ENCODE measurements at places on chromosomes 11 and 22.

DNA sequence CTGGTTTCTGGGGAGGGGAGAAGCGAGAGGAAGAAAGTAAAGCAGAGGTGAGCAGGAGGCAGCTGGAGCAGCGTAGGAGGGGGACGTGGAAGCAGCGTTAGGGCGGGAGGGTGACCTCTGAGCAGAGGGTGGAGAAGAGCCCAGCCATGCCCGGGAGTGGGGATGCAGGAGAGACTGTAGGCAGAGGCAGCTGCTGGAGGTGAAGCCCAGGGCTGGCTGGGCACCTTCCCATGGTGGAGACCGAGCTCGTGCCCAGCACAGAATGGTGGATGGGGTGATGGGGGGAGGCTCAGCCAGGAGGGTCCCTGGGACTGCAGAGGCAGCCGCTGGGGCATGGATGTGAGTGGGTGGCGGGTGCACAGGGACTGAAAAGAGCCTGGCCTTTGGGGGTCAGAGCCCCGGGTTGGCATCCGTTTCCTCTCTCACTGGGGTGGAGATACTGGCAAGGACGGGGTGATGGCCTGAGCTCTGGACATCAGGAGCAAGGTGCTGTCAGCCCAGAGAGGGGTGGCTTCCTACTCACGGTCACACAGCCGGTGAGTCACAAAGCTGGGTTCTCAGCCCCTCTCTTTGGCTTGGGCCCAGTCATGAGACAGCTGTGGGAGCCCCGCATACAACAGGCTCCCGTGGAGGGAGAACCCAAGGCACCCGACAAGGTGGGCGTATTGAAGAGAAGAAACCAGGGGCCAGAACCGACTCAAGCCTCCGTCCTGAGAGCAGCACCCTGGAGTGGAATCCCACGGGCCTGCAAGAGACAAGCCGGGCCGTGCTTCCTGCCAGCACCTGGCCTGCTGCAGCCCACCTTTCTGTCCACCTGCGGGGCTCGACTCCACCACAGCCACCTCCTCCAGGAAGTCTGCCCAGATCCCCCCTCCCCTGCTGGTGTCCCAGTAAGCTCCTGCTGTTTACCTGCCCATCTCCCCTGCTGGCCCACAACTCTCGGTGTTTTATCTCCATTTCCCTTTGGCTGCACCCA is 45.8 kb upstream of the FGF3 start:
- DNase-seq = no peak

DNA sequence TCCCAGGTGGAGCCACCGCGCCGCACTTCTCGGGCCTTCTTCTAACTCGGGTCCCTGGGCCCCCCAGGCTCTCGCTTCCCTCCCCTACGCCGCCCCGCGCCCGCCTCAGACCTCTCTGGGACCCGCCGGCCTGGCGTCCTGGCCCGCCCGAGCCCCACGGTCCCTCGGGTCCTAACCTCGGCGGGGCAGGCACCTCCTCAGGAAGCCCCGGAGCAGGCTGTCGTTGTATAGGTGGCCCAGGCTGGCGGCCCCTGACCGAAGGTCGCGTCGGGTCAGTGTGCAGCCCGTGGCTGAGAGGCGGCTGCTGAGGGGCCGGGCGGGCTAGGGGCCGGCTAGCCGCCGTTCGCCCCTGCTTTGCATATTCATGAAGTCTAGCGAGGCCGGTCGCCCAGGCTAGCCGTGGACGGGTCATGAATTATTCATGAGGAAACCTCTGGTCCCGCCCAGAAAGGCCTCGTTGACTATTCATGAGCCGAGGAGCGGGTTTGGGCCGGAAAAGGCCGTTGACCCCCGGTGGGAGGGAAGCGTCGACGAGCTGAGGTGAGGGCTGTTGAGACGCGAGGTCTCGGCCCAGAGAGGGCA is at the start of gene HORMAD2:
TSS of gene HORMAD2 (plus strand) at position 513 of the 582 bp plus-strand sequence. CDS start 13,489 bp downstream, outside the sequence.
- DNase-seq = no peak

DNA sequence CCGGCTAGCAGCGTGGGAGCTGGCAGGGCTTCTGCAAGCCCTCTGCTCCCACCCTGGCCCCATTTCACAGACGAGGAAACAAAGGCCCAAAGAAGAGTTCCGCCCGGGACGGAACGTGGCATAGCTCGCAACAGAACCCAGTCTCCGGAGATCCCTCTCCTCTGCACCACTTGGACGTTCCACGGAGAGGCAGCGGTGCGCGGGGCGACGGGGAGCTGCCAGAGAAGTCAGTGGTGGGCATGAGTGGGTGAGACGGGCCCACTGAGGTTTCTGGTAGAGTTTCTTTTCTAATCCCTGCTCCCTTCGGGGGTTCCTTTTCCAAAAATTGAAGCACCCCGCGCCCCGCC is 554 bp upstream of the NECTIN1 start:
- no peak for DNase-seq

DNA sequence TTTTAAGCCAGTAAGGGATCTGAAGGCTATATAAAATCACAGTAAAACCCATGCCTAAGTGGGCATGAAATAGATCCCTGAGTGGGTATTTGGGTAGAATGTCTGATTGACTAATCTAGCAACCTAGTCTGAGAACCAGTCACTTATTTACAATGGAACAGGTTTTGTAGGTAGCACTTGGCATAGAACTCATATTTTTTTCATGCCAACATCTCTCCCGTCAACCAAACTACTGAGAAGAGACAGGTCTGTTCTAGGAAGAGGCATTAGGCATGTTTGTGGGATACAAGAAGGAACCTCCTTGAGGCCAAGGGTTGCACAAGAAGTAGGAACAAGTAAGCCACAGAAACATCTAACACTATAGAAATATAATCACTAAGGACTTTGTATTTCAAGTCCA is 840.4 kb upstream of the TENM4 start:
- no peak for DNase-seq

DNA sequence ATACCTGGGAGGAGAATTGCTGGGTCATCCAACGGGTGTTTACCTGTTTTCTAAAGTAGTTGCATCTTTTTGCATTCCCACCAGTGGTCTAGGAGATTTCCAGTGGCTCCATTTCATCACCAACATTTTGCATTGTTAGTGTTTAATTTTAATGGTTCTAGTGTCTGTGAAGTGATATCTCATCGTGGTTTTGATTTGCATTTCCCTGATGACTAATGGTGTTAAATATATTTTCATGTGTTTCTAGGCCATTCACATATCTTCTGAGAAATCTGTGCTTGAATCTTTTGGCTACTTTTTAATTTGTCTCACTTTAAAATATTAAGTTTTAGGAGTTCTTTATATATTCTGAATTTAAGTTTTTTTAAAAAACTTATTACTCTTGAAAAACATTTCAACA is 439.6 kb downstream of the TMEM135 start:
- no peak for DNase-seq

DNA sequence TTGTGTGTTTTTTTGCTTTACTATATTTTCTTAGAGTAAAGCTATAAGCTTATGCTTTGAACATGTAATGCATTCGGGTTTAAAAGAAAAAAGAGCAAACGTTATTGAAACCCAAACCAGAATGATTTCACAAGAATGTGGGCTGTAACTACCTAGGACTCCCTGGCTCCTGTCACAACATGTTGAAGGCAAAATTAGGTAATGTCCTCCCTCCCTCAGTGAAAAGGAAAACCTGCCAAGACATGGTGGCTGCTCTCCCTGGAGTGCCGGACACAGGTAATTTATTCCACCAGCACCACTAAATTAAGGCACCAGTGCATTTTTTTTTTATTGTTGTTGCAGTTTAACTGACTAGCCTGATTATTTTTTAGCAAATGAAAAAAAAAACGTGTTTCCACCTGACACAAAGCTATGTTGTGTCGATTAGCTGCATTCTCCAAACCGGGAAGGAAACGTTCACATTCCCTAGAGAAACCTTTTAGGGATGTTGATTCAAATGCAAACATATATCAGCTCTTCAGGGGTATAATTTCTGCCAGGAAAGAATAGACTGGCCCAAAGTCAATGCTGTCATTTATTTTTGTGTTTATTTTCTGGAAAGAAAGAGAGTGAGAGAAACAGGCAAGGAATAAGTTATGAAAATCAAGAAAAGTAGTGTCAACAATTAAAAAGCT is 134.6 kb downstream of the CCDC34 start:
- no peak for DNase-seq

DNA sequence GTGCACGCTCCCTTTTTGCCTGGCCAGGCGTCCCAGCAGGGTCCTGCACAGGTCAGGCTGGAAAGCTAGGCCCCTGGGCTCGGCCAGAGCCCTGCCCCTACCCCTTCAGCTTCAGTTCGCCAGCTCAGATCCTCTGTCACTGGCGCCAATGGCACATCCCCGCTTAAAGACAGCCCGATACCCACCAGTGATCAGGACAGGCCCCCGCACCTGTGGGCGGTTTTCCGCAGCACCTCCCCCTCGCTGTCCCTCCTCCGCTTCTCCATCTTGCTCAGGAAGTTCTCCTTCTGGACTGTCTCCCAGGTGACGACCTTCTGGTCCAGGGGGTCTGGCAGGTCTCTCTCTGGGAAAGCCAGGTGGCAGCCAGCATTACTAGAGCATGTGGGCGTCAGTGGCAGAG is 5.9 kb downstream of the TSSC4 start:
- DNase-seq = no peak

GRCh38 chr11:92329137-92329536 is 104.5 kb downstream of the FAT3 start:
- no peak for DNase-seq

GRCh38 chr11:33307984-33308383 is 50.8 kb downstream of the HIPK3 start:
- no peak for DNase-seq

DNA sequence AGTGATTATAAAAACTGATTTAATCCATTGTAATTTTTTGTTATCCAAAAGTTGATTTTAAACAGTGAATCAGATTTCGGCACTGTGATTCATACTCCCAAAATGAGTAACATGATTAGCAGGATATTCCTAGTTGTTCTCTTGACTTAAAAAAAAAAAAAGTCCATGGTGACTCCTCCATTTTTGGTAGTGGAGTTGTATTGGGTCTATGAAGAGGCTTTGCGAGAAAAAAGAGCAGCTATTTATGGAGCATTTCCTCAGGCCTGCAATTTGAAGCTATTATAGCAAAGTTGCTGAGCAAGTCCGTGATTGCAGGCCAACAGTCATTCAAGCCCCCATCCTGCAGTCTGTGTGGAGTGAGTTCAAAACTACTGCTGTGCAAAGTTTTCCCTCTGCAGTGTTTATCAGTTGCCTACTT is 28.8 kb downstream of the YAP1 start:
- no peak for DNase-seq

DNA sequence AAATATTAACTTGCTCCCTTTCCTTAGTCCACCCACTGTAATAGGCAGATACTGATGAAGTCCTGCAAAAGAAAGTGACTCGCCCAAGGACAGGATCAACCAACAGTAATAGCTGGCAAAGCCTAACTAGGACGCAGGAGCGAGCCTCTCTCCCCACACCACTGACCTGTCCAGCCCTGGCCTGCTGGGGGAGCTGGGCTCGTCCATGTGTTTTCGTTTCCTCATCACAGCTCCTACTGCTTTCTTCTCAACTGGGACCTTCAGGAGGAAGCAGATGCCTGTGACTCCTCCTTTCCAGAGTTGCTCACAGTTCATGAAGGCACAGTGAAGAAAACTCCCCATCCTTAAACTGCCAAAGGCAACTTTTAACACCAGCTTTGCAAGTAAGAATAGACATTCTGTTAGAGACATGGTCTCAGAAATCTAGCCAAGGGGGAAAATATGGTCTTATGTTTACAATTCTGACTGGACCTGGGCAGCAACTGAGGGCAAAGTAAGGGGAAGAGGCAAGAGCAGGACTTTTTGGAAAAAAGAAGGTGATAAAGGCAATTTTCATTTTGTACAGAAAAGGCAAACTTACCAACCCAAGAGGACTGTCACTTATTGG is 11.6 kb upstream of the GPHA2 start:
- no peak for DNase-seq

DNA sequence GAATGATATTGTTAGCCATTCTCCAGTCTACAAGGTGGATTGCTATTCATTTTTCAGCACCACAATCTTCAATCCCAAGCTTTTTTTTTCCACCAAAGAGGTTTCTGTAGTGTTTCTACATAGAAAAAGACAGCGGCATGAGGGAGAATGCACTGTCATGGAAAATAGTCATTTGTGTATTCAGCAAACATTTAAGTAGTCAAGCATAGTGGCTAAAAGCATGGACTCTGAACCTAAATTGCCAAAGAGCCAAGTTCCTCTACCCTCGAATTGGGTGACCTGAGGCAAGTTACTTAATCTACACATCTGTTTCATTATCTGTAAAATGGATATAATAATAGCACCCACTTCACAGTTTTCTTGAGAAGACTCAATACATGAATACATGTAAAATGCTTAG is 14.2 kb downstream of the GAS2 start:
- DNase-seq = no peak

DNA sequence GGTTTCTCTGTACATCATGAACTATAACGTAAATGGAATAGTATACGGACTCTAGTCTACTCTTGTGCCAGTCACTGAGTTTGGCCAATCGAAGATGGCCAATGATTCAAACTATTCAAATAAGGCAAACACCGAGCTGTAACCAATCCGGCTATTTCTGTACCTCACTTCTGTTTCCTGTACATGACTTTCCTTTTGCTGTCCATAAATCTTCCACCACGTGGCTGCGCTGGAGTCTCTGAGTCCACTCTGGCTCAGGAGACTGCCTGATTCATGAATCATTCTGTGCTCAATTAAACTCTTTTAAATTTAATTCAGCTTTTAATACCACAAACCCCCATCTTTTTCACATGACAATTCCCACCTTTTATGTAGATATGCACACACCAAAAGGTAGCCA is 1.5 kb upstream of the JAML start:
- DNase-seq = no peak

DNA sequence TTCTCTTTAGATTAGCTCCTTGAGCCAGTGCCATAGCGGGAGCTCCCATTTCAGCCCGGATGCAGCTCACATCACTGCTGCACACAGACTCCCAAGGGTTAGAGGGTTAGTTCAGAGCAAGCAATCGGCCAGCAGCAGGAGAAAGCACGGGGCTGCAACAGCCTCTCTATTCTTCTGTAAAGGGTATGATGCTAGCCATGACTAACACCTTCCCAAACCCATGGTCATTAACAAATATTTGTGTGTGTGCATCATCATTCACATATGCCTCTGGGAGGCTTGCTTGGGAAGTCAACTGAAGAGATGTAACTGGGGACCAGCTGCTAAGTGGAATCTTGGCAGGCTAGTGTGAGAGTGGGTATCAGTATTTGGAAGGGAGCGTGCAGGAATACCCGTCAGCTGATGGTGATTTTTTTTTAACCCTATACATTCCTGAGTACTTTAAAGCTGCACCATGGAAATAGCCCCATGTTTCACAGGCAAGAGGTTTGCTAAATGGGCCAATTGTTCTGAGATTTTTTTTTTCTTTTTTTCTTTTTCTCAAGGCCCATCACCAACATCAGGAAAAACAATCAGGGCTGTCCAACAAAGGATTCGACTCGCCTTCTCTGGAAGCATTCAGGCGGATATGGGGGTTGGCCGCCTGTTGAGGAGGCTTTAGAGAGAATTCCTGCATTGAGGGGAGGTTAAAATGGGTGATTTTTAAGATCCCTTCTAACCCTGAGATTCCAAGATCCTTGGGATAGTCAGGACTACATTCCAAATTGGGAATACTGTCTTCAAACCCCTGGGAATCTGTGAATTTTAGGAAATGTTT is 33.2 kb upstream of the CCDC89 start:
- DNase-seq = no peak

- DNase-seq = no peak
These were observed 743 bp downstream of the USP47 start for GRCh38 chr11:11842421-11843008.

- DNase-seq = no peak
These were observed 96.1 kb downstream of the MAML2 start for GRCh38 chr11:96246718-96247552.

- no peak for DNase-seq
These were observed 70.4 kb downstream of the FBXO7 start for GRCh38 chr22:32544953-32545558.

Measured in activated CD8-positive, alpha-beta memory T cell treated with anti-CD3 and anti-CD28 coated beads for 4 hours (primary cell).